ENCODE measurements at places on chromosomes 5 and 9.

- DNase-seq, result no peak
These were observed 35.1 kb downstream of the B4GALT1 start for GRCh38 chr9:33131790-33132772.

- no peak for DNase-seq
These were observed 1.6 kb upstream of the SPZ1 start for GRCh38 chr5:80318212-80318611.

DNA sequence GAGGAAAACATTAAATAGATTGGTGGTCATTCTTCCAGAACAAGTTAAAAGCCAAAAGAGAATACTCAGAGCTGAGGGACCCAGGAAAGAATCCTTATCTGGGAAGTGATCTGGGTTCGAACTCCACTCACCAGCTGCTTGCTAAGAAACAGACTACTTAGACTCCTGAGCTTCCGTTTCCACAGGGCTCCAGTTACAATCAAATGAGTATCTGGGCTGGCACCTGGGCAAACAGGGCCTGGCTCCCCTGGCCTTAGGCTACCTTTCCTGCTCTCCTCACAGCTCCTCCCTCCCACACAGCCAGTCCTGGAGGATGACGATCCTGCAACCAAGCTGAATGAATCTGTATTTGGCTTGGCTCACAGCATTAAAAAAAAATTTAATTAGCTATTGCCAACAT is 2.5 kb downstream of the MAPK9 start:
- no peak for DNase-seq

DNA sequence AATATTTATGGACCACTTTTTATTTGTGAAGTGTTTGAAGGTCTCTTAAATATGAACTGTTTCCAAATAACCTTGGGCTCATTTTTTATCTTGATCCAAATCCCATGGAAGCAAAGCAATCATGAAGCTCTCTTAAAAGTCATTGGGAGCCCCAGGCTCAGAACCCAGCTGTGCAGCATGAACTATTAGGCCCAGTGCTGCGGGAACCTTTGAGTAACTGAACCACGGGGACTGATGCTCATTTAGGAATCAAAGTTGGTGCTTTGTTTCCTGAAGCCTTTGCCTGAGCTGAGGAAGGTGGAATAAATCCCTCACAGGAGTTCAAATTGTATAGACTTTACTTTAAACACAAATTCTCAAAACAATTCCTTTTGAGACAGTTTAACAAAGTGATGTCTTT is 27.8 kb downstream of the MAT2B start:
- no peak for DNase-seq

- no peak for DNase-seq
These were observed 37.1 kb downstream of the GLIS3 start for GRCh38 chr9:4262735-4263141.

DNA sequence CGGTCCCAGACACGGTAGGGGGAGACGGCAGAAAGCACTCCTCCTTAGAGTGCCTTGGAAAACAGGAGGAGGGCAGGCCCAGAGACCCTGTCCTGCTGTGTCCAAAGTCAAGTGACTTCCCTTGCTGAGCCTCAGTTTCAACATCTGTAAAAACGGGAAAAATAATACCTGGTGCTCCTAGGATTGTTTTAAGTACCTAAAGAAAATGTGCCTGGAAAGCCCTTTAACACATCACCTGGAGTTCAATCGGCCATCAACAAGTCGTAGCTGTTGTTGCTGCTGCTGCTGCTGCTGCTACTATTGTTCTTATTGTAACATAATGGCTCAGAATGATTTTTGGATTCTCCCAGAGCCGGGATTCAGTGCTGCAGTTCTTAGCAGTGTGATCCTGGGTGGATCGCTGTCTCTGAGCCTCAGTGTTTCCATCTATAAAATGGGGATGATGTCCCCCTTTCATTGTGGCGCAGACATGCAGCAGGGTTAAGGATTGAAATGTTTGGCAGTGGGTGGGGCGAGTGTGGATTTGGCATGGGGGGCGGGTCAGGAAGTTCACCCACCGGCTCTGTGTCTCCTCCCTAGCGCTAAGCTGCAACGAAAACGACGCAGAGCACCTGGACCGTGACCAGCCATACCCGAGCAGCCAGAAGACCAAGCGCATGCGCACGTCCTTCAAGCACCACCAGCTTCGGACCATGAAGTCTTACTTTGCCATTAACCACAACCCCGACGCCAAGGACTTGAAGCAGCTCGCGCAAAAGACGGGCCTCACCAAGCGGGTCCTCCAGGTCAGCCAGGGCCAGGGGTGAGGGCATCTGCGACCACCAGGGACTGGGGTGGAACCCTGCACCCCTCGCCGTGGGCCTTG is 9.2 kb downstream of the LHX2 start:
- peak; percentile 34 for DNase-seq

GRCh38 chr5:175657593-175658271 is at the start of gene HRH2:
TSS of gene HRH2 (plus strand) at chr5:175658071. CDS start at chr5:175683234, 25,163 bp downstream.
- peak; percentile 78 for DNase-seq

- DNase-seq, result no peak
These were observed 1217.3 kb downstream of the MAT2B start for GRCh38 chr5:164722702-164723101.

GRCh38 chr9:38339087-38339486 is 53.4 kb upstream of the ALDH1B1 start:
- no peak for DNase-seq

DNA sequence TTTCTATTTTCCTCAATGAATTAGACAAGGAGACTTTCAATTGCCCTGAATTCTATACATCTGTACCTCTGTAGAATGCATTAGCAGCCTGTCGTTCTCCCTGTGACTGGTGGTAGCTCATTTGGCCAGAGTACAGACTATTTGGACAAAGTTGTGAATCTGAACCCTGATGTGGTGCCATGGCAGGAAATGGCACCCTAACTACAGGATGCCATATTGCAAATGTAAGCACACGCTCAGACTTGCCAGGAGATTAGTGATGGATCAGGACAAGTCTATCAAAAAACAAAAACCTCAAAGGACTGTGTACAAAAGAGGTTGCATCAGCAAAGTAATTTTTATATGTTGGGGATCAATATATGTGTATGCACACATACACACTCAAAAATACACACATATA is 58.3 kb downstream of the SVEP1 start:
- DNase-seq, result no peak

DNA sequence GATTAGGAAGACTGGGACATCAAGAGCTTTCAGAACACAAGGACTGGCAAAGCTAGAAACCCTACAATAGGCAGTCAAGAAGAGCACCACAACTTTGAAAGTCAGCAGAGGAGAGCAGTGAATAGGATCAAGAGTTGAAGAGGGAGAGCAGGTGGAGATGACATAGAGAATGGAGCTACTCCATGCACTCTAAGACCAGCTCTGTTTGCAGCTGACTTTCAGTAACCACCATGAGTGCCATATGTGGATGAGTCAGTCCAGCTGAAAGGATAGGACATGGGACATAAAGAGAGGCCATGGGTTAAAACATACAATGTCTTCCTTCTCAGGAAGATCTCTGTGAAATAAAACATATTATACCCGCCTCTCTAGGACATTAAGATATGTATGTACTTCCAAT is 289.1 kb upstream of the KLF4 start:
- no peak for DNase-seq

GRCh38 chr5:169652057-169652456 is 15.0 kb downstream of the DOCK2 start:
- no peak for DNase-seq

DNA sequence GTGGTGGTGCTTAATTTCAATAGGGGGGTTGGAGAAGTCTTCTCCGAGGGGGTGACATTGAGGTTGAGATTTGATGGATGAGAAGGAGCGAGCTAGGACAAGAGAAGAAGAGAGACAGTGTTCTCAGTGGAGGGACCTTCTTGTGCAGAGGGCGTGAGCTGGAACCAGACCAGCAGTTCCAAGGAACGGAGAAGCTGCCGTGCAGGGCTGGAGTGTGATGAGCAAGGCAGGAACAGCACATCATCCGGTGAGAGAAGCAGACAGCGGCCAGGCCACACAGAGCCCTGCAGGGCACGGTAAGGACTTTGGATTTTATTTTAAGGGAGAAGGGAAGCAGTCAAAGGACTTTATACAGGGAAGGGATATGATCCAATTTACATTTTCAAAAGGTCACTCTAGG is 206.9 kb downstream of the MELK start:
- no peak for DNase-seq

DNA sequence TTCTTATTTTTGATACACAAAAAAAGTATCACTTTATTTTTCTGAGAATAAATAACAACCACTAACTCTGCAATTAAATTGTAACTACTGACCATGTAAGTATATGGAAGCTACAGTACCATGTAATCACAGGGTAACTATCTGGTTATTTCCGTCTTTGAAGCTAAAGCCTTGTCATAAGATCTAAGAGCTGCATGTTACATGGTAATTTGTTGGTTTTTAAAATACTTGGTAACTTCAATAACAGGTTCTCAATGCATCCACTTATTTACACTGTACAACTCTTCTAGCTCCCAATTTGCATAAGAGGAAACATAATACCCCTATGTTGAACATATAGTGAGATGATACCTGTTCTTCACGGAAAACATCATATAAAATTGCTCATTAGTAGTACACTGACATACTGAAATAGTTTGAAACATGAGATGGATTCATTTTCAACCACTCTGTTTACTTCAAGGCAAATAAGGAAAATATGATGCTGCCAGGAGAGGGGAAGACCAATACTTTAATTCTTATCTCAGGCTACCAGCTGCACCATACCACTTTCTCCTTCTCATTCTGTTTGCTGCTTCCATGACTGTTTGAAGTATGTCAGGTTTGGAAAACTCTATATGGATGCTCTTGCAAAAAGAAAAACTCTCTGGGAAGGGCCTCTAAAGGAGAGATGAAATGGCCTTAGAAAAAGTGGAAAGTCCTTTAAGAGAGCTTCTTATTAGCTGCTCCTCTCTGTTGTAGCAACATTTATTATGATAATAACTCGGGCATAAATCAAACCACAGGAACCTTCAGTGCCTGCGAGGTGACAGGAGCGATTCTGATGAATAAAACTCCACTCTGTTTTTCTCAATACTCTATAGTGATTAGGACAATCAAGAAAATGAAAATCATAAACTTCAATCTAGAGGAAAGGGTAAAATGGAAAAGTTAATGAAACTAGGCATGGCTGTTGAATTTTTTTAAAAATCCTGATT is 150.2 kb downstream of the KIAA0825 start:
- no peak for DNase-seq

GRCh38 chr5:120361941-120362340 is 102.2 kb upstream of the PRR16 start:
- DNase-seq, result no peak

GRCh38 chr5:154403776-154404387 is 41.9 kb upstream of the SAP30L start:
- DNase-seq, result no peak

- no peak for DNase-seq
These were observed 54.0 kb downstream of the NSUN2 start for GRCh38 chr5:6578676-6579343.

GRCh38 chr5:112349371-112349770 is 69.7 kb downstream of the EPB41L4A start:
- DNase-seq, result no peak

GRCh38 chr5:123365156-123365555 is 58.0 kb downstream of the CEP120 start:
- no peak for DNase-seq

- no peak for DNase-seq
These were observed 426.3 kb upstream of the MEF2C start for GRCh38 chr5:89309268-89309667.

DNA sequence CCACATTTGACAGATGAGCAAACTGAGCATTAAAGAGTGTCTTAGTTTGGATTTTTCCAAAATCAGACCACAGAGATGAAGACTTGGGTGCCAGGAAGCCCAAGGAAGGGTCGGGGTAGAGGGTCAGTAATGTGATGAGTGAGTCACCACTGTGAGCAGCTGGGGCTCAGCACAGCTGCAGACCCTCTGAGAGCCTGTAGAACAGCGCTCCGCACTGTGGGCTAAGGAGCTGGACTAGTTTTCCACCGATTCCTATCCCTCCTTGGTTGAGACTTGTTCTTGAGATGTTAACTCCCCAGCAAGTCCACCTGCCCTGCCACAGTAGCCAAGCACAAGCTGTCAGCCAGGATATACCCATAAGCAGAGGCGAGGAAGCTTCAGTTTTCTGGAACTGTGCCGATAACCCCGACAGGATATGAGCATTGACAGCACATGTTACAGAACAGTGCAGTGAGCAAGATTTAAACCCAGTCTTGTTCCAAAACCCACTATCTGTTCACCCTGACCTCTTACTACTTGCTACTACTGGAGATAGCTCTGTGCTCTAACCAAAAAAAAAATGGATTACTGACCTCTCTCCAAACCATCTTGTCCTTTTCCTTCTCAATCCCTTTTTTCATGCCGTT is 31.8 kb downstream of the EGFLAM start:
- DNase-seq, result no peak

- DNase-seq, result no peak
These were observed 358.9 kb downstream of the ACTL7B start for GRCh38 chr9:108496846-108497245.

DNA sequence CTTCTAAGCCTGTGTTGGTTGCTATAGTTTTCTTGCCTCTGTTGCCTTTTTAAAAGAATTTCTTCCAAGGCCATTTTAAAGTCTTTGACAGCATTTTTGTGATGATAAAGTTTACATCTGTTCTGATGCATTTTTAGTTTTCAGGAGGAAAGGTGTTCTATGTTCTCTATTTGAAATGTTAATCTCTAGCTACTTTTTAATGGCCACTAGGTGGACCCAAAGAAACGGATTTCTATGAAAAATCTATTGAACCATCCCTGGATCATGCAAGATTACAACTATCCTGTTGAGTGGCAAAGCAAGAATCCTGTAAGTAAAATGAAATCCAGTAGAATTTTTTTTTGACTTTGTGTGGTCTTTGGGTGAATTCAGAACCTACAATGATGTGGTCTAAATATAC is 60.2 kb downstream of the MELK start:
- DNase-seq, result no peak

DNA sequence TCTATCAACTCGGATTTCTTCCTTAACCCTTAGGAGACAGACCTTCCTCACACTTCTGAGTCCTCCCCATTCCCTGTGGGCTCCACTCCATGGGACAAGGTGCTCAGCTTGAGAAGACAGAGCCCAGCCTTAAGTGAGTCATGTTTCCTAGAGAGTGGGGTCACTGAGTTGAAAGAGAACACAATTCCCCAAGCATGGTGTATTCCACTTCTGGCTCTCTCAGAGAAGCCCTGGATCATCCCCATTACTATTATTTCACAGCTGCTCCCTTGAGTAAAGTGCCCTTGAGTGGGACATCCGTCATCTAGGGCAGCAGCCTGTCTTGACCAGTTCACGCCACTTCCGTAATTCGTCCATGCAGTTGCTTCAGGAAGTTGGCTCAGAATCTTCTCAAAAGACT is 604.8 kb downstream of the BNC2 start:
- no peak for DNase-seq

Data from aorta (tissue), 5 donors.